Neural crest cell (in vitro differentiated cells): ENCODE measurements at places on chromosomes 6 and 20. TPM values are rescaled to one million over a fixed set of nuclear protein-coding genes. Genes with fewer than 3 reads are reported as not detected.

The PRKN gene
- total RNA-seq = 2.0 and 3.2 TPM in 2 replicates

GRCh38 chr20:64244870-64245603 is 10.5 kb upstream of the PCMTD2 start:
- no peak for DNase-seq

DNA sequence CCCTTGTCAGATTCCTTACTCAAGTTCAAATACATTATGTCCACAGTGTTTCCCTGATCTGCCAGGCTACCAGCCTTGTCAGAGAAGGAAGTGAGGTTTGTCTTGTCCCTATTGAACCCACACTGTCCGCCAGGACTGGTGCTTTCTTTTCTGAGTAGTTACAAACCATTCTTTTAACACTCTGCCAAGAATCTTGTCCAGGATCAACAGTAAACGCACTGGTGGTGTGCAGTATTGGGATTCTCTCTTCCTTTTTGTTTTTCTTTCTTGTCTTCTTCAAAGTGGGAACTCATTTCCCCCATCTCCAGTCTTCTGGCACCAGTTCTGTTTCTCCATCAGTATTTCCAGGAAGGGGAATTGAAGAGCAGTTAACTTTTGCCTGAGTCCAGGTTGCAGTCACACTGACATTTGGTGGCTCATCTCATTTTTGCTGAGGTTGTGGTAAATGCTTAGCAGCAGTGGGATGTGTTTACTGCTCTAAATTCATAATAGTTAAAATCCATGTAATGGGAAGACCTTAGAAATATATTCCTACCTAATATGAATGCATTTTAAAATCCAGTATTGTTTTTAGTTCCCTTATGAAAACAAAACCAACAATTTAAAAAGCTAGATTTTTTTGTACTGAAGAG is 295.3 kb downstream of the PRL start:
- no peak for DNase-seq

GRCh38 chr6:10250655-10251220 is 164.1 kb downstream of the TFAP2A start:
- DNase-seq = no peak

The PRR18 gene
- 0.16 and 0.35 TPM in 2 replicates for total RNA-seq

The POLR3F gene
- 12.9 and 14.1 TPM in 2 replicates for total RNA-seq
